ENCODE measurements at places on chromosomes 16 and 17.
A peak's percentile ranks its signal among the peaks of the same experiment; 100 is the strongest.

- no peak for DNase-seq
Observed at GRCh38 chr17:60154616-60155426, 5.0 kb downstream of the CA4 start.

DNA sequence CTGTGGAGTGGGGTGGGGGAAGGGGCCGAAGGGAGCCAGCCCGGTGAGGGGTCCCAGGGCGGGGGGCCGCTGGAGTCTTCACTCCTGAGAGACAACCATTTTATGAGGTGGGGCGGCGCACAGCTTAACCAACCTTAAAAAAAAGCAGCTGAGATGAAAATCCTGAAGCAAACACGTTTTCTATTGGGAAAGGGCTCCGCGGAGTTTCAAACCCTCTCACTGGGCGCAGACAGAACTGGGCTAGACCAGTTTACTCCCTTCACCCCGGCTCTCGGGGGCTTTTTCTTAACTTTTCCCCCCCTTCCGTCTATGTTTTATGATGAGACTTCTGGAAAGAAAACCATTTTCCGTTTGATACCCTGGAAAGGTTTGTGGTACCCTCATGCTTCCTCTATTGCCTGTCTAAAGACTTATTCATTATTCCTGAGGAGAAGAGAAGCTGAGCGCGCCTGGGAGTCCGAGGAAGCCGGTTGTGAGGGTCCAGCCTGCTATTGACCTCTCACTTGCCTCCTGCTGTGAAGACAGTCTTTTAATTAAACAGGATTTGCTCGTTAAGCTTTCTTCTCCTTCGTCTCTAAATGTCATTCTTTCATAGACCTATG lies 482 bp upstream of the SSH2 start:
- peak; percentile 11 for DNase-seq

DNA sequence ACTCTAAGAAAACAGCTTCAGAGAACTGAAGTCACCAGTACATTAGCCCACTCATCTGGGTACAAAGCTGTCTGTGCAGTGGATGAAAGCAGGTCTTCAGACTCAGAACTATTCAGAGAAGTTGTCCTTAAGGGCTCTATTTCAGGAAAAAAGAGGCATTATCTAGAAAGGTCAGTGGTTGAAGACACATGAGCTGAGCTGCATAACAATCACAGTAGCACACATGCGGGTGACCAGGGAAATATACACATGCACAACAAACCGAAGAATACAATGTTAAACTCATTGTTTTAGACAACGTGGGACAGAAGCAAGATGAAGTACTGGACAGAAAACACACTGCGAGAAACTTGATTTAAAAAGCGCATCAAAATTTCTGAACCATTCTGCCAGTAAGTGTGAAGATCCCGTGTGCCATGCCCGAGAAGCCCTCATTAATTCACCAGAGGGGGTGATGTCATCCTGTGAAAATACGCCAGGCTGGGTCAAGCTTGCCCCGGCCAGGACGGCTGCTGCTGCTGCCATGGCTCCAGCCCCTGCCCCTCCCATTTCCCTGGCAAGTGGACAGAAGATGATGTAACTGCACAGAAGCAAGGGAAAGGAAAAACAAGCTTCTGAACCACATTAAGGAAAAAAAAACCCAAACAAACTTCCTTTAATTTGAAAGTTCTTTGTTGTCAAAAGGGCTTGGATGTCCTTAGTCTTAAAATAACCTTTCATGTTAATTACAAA lies 10.1 kb downstream of the DYNC1LI2 start:
- no peak for DNase-seq

DNA sequence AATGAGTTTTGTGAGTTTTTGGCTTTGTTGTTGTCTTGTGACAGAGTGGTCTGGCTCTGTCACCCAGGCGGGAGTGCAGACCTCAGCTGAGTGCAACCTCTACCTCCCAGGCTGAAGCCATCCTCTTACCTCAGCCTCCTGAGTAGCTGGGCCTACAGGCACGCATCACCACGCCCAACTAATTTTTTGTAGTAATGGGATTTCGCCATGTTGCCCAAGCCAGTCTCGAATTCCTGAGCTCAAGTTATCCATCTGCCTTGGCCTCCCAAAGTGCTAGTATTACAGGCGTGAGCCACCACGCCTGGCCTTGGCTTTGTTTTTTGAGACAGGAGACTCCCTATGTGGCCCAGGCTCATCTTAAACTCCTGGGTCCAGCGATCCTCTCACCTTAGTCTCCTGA lies 15.1 kb downstream of the CRK start:
- DNase-seq = no peak

DNA sequence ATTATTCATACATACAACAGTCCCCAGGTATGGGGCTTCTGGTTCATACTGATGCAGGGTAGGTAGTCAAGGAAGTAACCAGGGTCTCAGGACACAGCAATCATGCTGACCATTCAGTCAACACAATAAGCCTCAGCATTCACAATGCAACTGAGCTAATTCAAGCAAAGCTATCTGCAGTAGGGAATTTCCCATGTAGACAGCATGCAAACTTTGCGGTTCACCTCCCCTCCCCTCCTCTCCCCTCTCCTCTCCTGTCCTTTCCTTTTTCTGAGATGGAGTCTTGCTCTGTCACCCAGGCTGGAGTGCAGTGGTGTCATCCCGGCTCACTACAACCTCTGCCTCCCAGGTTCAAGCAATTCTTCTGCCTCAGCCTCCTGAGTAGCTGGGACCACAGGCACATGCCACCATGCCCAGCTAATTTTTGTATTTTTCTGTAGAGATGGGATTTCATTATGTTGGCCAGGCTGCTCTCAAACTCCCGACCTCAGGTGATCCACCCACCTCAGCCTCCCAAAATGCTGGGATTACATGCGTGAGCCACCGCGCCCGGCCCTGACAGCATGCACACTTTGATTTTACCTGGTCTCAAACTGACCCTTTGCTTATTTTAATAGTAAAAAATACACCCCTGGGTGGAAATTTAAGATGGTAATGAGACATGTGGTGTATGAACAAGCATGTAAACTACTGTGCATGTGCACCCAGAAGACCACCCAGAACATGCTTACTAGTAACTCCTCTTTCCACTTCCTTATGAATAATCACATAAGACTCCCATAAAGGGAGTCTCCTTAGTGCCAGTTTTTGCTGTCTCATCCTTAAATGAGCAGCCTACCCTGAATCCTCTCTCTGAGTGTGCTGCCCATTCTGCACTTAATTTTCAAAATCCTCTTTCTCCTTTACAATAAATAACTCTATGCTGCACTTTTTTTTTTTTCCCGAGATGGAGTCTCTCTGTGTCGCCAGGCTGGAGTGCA lies 9.3 kb upstream of the RNF135 start:
- no peak for DNase-seq

GRCh38 chr17:64056269-64057005 lies 36.0 kb upstream of the ICAM2 start:
- DNase-seq = no peak

- DNase-seq = no peak
Observed at GRCh38 chr17:49452201-49452600, 37.5 kb upstream of the PHB1 start.

GRCh38 chr17:79188048-79188447 lies 113.4 kb downstream of the ENGASE start:
- peak; percentile 9 for DNase-seq

- no peak for DNase-seq
Observed at GRCh38 chr16:72027669-72028378, 19.3 kb downstream of the DHODH start.

- no peak for DNase-seq
Observed at GRCh38 chr16:66662445-66663194, 33.9 kb downstream of the CMTM4 start.

DNA sequence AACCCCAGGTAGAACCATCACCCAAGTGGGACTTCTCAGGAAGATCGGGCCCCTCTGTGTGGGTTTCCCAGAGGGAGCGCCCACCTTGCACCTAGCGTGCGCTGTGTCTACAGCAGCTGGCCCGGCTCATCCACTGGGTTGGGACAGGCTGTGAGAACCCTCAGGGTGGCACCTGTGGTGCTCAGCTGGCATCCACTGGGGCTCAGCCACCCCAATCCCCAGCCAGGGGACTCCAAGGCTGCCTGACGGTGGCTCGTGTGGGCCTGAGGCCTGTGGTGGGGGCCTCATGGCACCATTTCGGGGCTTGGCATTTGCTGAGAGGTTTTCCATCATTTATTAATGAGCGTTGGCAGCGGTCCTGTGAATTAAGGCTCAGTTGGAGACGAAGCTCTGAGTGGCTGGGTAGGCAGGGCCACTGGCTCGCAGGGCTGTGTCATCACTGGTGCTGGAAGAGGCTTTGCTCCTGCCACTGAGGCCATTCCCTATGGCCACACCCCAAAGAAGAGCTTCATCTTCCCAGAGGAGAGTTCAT lies 28.5 kb downstream of the CACNG4 start:
- DNase-seq = no peak

- DNase-seq = no peak
Observed at GRCh38 chr16:56316545-56316944, 108.8 kb downstream of the AMFR start.

DNA sequence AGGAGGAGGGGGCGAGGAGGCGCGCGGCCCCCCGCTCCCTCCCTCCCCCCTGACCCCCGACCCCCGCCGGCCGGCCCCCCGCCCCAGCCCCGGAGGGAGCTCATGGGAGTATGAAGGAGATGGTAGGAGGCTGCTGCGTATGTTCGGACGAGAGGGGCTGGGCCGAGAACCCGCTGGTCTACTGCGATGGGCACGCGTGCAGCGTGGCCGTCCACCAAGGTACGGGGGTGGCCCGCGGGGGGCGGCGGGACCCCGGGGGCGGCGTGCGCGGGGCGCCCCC lies 390 bp downstream of the MLLT6 start:
- DNase-seq = peak; percentile 40

GRCh38 chr17:7413346-7413985 lies 5.8 kb downstream of the NLGN2 start:
- DNase-seq = no peak
